ENCODE measurements at places on chromosomes 11 and 22.

DNA sequence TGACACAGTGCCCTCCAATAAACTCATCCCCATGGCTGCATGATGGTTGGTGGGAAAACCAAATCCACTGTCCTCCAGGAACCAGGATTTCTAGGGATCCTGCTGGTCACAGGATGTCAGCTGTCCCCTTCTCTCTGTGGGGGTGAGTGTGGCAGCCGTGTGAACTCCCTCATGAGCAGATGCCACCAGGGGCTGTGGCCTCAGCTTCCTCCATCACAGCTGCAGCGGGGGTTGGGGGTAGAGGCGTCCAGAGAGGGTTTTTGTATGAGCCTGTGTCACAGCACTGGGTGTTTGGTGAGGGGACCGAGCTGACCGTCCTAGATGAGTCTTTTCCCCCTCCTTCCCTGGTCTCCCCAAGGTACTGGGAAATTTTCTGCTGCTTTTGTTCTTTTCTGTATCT lies 26.4 kb downstream of the IGLL5 start:
- no peak for DNase-seq

DNA sequence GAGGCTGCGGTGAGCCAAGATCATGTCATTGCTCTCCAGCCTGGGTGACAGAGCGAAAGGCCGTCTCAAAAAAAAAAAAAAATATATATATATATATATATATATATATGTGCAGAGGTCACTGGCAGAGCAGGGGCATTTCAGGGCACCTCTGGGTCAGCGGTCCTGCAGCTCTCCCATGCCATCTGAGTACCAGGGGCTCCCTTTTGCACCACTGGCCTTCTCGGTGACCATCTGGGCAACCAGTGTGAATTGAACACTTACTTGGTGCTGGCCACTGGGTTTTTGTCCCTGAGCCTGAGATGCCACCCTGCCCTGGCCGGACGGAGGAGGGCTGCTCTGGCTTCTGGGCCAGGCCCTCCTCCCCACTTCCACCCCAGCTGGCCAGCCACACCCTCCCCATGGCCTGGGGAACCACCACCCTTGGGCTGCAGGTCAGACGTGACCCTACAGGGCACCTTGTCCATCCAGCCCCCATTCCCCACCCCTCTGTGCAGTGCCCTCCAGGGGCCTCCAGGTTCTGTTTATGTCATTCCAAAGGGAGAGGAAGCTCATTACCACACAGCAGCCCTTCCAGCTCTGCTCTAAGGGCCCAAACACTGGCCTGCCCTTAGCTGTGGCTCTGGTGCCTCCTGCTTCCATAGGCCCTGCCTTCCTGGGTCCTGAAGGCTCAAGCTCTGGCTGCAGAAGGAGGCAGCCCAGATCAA lies 10.3 kb downstream of the MAPK8IP1 start:
- no peak for DNase-seq

DNA sequence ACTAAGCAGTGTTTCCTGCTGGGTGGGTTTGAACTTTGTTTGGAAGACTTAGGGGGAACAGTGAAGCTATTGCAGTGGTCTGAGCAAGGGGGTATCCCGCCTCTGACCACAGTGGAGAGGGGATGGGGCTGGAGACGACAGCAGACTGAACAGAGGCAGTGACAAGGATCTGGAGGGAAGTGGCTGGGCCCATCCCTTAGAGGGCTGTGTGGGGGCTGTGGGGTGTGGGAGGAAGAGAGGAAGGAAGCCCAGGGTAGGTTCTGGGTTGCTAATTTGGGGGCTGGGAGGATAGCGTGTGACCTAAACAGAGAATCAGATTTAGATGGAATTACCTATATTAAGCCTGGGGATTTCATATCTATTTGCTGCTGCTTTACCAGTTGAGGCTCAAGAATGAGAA lies 70.7 kb downstream of the BMAL1 start:
- DNase-seq, result no peak

DNA sequence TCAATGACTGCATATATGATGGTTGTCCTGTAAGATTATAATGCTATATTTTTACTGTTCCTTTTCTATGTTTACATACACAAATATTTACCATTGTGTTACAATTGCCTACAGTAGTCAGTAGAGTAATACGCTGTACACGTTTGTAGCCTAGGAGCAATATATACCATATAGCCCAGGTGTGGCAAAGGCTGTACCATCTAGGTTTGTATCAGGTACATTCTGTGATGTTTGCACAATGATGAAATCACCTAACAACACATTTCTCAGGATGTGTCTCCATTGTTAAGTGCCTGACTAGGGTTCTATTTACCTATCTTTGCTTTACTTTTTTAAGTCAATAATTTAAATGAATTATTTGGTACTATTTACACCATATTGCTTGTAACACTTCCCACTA lies 21.9 kb downstream of the PRR5L start:
- no peak for DNase-seq

DNA sequence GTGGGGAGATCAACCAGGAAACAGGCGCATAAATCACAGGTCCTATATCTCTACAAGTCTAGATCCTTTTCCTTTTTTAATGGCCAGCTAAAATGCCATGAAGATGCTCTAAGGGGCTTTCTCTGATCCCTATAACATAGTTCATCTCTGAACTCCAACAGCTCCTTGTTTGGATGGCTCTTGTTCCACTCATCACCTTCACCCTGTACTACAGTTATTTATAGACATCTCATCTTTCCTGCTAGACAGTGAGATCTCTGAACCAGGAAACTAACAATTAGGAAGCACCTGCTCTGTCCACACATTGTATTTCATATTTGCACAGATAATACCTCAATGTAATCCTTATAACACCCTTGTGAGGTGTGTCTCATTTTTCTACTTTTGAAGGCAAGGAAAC lies 31.6 kb downstream of the KCNA4 start:
- no peak for DNase-seq
